Activated T-cell treated with anti-CD3 and anti-CD28 coated beads for 1 hour (primary cell): ENCODE measurements at places on chromosomes 7 and 10.

- no peak for DNase-seq
Observed at GRCh38 chr10:29202386-29202940, 86.4 kb upstream of the LYZL1 start.

GRCh38 chr7:77258014-77258413, 58.4 kb upstream of the FGL2 start:
- no peak for DNase-seq

DNA sequence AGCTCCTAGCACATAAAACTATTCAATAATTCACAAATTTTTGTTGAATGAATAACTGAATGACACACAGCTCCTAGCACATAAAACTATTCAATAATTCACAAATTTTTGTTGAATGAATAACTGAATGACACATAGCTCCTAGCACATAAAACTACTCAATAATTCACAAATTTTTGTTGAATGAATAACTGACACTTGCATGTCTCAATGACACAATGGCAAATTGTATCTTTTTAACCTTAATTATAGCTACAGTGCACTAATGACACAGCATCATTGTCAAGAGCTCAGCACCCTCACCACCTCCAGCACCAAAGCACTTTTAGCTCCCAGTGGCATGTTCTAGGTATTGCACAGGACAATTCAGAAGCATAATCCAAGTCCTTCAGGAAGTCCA, 131.6 kb downstream of the PDE1C start:
- DNase-seq, result no peak

DNA sequence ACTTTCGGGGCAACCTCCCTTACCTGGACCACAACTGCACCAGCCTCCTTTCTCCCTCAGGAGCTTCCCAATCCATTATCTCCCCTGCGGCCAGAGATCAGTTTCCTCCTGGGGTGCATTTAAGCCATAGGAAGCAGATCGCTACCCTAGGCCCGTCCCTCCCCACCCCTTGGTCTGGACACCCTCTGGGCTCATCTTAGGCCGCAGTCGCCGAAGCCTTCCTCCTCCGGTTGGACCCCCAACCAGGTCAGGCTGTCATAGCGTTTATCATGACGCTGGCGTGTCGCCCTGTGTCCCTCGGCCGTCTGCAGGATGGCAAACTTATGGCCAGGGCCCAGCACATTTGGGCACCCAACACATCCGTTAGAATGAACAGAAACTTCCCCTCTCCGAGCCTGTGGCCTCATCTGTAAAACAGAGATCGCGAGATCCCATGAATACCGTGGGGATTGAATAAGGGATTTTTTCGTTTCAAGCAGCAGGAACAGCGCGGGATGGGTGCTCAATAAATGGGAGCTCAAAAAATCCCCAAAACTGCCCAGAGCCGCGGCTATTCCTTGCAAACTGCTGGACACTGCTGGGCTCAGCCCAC, 669 bp upstream of the AP5Z1 start:
- DNase-seq, result no peak

GRCh38 chr7:111825046-111825445, 262.8 kb upstream of the IMMP2L start:
- DNase-seq, result no peak

- no peak for DNase-seq
Observed at GRCh38 chr7:105985229-105985628, 22.2 kb downstream of the CDHR3 start.
